ENCODE measurements at places on chromosomes 12 and 14.

DNA sequence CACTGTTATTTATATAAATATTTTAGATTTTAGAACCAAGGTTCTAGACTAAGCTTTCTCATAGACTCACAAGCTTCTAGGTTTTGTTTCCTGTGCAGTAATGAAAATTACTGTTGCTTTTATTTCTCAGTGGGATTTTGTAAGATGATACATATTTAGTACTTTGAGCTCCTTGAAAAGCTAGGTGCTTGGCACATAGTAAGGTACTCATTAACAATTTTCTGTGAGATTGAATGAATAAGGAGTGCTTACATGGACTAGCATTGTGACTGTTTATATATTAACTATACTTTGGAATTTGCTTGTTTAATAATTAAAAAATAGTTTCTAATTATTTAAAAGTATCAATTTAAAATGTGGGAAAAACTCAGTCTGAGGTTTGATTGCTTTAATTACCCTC, 85.7 kb downstream of the MIA2 start:
- no peak for DNase-seq

- no peak for DNase-seq
Observed at GRCh38 chr12:124169577-124170284, 125.2 kb upstream of the RFLNA start.

DNA sequence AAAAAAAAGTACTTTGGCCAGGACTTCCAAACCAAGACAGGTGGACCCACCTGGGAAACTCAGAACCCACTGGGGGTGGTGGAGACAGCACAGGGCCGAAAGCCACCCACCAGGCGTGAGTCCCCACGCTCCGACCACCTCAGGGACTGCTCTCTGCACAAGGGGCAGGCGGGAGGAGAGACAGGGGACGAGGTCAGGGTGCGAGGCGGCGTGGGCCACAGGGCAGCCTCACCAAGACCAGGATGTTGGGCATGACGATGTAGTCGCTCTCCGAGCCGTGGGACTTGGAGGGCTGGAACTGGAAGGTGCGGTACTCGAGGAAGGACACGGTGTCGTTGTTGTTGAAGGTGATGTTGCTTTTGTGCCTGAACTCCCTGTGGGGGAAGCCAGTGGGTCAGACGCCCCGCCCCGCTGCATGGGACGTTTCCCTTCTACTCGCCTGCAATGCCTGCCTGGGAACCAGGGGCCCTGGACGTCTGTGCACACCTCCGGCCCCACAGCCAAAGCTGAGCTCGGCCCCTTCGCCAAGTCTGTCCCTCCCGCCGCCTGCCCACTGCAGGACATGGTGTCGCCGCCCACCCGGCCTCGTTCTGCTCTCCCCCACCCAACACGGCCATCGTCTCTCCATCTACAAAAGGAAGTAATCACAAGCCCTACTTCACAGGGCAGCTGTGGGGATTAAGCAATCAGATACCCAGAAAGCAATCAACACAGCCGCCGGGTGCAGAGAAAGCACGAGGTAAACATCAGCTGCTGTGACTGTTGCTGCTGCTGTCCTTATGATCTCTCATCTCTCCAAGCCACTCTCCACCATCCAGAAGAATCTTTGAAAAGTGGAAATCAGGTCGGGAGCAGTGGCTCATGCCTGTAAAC, 48.7 kb downstream of the SCARB1 start:
- no peak for DNase-seq

- DNase-seq = no peak
Observed at GRCh38 chr14:69693801-69694729, 72.9 kb upstream of the SRSF5 start.

- peak; percentile 42 for DNase-seq
Observed at GRCh38 chr12:53224897-53225634, 6.9 kb downstream of the RARG start.

DNA sequence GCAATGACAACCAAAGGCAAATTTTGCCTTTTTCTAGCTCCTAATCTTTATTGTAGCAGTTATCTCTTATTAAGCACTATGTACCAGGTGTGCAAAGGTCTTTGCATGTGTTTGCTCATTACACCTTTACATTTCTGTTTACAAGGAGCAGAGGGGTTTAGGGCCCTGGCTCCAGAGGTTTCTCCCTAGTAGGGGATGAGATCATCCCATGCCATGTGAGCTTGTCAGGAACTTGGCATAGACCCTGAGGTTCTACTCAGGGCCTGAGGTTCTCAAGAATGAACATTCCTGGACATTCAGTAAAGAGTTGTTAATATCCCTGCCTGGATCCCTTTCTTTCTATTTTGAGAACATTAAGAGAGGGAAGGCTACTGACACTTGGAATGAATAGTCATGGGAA, 292.0 kb downstream of the RPAP3 start:
- no peak for DNase-seq

DNA sequence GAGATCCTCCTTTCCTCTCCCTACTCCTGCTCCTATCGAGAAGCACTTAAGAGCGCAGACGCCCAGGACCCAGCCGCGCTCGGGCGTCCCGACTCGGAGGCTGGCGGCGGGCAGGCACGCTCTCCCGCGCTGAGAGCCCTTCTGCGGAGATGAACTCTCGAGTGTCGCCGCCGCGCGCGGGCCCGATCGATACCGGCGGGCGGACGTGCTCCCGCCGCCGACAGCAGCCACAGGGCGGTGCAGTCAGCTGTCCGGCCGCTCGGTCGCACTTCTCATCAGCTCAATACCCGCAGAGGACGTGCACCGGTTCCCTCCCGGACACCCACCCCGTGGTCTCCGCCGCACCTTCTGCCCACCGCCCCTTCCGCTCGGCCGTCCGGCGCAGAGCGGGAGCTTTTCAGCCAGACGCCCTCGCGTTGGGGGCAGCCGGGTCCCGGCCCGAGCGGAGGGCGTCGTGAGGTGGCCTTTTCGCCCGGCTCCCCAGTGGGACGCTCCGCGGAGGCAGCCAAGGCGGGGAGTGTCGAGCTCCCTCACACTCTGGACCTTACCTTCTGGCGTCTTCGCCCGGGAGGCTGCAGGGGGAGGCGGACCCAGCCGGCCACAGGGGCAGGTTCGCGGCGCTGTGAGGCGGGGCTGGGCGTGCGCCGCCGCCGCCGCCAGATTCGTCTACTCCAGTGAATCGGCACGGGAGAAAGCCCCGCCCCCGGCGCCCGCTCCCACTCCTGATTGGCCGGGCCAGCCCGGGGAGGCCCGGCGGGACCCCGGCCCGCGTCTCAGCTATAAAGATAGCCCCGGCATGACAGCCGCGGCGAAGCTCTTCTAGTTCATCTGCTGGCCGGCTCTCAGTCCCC, at the start of gene INSM2:
TSS of gene INSM2 (plus strand) at position 808 of the 851 bp plus-strand sequence. CDS start 89 bp downstream, outside the sequence.
- DNase-seq = peak; percentile 93

GRCh38 chr14:38469156-38469555, 213.3 kb upstream of the CLEC14A start:
- no peak for DNase-seq

DNA sequence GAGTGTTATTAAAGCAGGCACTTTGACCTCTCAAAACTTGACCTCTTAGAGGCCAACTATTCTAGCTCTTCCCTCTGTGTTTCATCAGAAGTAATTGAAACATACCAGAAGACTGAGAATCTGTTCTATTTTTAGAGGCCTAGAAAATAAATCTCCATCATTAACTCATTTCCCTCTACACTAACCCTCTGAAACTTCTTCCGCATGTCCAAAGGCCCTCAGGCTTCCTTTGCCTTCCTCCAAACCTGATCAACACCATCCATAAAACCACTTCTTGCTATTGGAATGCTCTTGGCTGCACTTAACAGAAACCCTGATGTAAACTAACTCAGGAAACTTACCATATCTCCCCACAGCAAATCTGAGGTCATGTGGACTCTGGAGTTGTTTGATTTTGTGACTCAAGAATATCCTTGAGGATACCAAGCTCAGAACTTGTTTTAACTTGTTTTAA, 196.4 kb downstream of the RPAP3 start:
- no peak for DNase-seq
